Stimulated activated naive CD8-positive, alpha-beta T cell treated with anti-CD3 and anti-CD28 coated beads, Interleukin-15, amount 100 ng/mL, for 72 hours (primary cell): ENCODE measurements at places on chromosomes 13 and 19.
A peak's percentile ranks its signal among the peaks of the same experiment; 100 is the strongest.

- DNase-seq = no peak
Observed at GRCh38 chr19:35206855-35207254, 21.7 kb downstream of the FAM187B start.

DNA sequence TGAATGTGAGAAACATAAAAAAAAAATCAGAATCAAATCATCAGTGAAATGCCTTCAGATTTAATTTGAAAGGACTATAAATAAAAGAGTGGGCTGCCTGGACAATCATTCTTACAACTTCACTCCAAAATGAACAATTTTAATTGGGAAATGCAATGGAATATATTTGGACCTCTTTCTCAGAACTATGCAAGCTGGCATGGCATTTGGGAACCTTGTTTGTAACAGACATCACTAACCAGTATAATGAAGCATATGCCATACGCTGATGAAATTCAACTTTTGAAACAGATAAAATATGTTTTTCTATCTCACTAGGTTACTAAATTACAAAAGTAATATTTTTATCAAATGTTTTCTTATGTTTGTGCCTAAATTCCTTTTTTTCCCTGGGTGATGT, 64.2 kb upstream of the FAM216B start:
- DNase-seq = no peak

DNA sequence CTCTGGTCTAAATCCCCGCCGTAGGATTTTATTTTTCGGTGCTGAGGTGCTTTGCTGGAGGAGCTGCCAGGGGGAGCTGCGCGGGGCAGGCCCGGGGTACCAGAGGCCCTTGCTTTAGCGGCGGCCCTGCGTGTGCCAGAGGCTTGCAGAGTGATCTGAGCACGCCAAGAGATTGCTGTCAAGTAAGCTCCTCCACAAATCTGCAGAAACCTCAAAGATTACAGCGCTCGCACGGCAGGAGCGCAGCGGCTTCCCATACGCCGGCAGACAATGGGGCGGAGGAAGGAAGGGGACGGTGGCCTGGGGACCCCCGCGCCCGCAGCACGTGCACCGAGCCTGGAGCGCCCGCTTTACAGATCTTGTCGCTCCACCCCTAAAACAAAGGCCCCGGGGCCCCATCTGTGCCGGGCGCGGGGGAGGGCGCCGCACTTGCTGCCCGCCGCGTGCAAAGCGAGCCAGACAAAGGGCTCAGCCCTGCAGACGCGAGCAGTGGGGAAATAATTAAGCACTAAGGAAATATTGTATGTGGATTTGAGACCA, 9.1 kb upstream of the C19orf12 start:
- peak; percentile 48 for DNase-seq

DNA sequence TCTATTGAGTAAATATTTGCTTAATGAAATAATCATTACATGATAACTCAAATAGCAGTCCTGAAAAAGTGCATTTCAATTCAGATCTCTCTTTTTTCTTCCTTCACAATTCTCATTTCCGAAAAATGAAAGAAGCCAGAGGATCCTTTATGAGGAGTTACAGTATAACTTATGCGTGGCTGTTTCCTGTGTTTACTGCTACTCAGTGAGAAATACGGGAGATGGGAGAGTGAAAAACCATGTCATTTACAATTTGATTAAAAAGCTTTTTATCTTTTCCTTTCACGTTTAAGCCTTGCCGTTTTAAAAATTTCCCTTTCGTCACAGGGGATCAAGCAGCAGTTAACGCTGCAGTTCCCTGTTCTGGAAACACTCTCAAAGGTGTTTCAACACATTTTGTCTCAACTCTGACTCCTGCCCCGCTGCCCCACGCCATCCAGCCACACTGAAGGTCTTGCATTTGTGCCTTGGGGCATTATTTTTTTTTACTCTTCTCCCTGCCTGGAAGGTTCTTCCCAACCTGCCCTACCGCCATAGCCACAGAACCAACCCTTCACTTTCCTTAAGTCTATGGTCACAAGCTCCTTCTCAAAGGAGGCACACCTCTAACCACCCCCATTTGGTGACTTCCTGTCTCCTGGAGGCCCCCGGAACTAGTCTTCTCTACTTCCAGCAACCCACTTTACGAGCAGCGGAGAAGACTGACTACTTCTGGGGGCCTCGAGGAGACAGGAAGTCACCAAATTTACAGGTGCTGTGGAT, 17.0 kb downstream of the KL start:
- peak; percentile 35 for DNase-seq

GRCh38 chr19:18091217-18091608, 4.5 kb upstream of the IL12RB1 start:
- peak; percentile 74 for DNase-seq

GRCh38 chr13:93547886-93548285, 321.3 kb downstream of the GPC6 start:
- DNase-seq = no peak

DNA sequence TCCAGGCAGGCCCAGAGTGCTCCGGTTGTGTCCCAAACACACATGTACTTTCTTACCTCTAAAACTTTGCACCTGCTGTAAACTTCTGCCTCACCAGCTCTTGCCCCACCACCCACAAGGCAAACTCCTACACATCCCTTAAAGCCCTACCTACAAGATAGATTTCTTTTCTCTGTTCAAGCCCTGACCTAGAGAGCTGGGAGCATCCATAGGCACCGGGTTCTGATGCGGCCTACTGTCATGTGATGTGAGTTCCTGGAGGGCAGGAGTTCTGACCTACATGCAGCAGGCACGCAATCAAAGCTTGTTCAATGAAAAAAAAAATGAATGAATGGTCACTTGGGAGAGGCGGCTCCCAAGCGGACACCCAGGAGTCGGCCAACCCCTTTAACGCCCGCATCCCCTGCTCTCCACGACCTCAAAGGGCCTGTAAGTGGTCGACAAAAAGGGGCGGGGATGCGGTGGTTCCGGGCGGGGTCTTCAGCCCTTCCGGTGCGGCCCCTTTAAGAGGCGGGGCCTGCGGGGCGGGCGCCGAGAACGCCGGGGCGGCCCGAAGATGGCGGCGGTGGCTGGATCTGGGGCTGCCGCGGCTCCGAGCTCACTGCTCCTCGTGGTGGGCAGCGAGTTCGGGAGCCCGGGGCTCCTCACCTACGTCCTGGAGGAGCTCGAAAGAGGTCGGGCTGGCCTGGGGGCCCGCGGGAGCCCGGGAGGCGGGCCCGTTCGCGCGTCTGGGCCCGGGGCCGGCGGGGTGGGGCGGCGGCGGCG, at the start of gene MAP1S:
TSS of gene MAP1S (plus strand) at position 534 of the 765 bp plus-strand sequence. CDS start at position 557, 23 bp downstream.
- peak; percentile 57 for DNase-seq

DNA sequence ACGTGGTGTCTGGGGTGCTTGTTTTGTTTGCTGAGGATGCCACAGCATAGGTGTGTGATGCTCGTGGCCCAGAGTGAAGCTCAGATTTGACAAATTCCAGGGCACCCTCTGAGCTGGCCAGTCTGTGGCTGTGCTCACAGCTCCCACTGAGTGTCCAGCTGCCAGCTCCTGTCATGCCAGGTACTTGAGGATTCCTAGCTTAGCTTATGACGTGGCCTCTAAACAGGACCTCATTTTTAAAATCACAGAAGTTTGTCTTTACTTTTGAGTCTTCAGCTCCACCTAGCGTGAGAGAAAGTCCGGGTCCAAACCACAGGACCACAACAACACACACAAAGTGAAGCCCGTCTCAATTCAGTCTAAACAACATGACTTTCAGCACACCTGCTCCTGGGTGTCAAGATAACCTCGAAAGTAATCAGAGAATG, 117.3 kb downstream of the RAB20 start:
- no peak for DNase-seq
